ENCODE measurements at places on chromosomes 11 and 22.

DNA sequence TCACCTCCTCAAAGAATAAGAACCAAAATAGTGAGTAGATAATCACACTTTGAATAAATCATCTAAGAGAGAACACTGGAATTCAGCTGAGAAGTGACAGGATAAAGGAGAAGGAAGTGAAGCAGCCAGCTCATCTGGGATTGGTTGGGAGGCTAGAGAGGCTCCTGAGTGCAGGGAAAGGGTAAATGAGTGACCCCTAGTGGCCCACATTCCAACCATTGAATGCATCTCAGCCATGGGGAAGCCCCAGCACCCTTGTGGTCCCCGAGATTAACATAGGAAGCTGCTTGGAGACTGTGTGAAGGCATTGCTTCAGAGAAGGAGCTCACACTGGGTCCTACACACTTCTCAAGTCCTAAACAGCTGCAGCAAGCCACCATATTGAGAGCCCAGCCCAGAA lies 82.3 kb downstream of the JRKL start:
- no peak for DNase-seq

DNA sequence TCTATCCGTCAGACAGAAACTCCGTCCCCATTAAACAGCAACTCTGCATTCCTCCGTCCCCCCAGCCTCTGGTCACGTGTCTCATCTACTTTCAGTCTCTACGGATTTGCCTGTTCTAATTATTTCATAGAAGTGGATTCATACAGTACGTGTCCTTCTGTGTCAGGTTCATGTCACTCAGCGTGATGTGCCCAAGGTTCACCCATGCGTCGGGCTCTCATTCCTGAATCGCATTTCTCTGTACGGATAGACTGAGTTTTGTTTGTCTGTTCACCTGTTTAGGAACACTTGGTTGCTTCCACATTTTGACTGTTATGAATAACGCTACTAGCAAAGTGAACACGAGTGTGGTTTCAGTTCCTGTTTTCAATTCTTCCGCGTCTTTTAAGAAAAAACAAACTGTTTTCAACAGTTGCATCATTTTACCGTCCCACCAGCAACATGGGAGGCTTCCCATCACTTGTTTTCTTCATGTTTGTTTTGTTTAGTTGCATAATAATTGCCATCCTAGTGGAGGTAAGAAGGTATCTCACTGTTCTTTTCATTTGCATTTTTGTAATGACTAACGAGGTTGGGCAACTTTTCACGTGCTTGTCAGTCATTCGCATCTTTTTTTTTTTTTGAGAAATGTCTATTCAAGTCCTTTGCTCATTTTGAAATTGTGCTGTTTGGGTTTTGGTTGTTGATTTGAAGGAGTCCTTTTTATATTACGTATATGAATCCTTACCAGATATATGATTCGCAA lies 8.9 kb upstream of the NLRP6 start:
- DNase-seq, result no peak

- DNase-seq, result peak; percentile 63
Measured at GRCh38 chr22:20423008-20423905, 14.4 kb downstream of the SCARF2 start.

- no peak for DNase-seq
Measured at GRCh38 chr11:67490727-67491065, 7.9 kb downstream of the AIP start.

Measured in tibial artery (tissue), 4 donors.